ENCODE measurements at places on chromosomes 3 and 15.

DNA sequence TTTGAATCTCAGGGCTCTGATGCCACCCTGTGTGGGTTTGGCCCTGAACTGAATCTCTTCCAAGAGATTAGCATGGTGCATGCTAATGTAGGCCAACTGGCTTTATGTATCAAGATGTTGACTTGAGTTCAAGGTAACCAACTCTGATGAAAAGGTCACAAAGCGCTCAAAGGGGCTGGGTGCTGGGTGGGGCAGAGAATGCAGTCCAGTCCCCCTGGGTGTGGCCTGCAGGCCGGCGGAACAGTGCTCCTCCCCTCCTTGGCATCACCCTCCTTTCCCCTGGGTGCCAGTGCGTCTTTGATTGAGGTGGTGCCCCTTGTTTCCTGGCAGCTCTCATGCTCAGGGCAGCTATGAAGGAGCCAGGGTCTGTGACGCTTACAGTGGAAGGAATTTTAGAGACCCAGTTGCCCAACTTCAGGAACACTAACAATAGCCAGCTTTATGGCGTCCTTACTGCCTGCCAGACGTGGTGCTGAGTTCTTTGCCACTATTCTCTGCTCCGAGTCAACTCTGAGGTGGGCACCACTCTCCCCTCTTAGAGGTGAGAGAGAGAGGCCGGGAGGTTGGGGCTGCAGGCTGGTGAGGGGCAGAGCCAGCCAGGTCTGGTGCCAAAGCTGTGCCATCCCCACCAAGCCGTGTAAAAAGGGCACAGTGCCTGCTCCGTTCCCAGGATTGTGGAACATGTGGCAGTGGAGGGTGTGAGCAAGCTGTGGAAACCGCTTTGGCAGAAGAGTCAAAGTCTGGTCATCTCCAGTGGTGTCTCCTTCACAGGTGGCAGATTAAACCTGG, 9.8 kb downstream of the SYNM start:
- no peak for DNase-seq

GRCh38 chr15:60070838-60071493, 66.9 kb downstream of the FOXB1 start:
- DNase-seq = no peak

- DNase-seq = no peak
Measured at GRCh38 chr15:26372706-26373105, 400.2 kb downstream of the GABRB3 start.

- DNase-seq = no peak
Measured at GRCh38 chr3:196063971-196064370, 17.9 kb downstream of the TFRC start.

DNA sequence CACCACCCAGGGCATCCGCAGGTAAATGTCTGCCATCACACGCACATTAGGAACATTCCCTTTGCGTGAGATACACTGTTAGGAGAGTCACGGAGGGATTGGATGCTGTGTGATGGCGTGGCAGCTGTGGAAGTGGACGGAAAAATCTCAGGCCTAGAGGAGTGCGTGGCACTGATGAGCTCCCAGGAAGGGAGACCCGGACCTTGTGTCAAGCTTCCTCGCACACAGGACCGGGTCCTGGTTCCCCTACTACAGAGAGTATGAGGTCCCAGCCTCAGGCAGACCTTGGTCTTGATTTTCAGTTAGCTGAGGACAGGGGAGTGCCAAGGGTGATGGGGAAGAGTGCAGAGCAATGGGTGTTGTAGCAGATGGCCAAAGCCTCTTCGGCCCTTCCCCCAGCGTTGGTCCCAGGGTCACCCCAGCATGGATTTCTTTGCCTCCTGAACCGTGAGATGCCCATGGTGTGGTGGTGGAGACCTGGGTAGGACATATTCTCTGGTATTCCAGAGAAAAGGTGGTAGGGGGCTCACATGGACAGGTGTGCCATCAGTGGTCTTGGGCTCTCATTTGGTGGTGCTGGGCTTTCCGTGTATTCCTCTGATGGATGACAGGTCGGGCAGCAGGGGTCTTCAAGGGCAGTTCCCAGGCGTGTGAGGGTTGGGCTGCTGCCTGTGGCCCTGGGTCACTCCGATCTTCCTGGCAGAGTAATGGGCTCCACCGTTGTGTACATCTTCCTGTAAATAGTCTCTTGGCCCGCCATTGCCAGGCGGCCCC, 105.1 kb downstream of the SNRPN start:
- DNase-seq = no peak

DNA sequence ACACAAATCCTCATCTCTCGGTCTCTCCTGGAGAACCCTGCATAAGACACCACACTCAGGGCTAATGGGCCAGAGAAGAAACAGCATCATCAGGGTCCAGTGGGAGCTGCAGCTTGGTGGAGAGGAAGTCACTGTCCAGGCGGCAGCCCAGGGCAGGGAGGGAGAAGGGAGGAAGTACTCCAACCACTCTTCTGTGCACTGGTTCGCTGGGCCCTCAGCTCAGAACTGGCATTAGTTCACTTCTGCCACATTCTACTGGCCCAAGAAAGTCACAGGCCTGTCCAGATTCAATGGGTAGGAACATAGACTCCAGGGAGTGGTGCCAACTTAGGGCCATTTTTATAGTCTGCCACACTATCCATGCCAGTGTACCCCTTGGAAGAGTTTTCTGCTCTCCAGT, 169.0 kb downstream of the ABHD5 start:
- DNase-seq = no peak

DNA sequence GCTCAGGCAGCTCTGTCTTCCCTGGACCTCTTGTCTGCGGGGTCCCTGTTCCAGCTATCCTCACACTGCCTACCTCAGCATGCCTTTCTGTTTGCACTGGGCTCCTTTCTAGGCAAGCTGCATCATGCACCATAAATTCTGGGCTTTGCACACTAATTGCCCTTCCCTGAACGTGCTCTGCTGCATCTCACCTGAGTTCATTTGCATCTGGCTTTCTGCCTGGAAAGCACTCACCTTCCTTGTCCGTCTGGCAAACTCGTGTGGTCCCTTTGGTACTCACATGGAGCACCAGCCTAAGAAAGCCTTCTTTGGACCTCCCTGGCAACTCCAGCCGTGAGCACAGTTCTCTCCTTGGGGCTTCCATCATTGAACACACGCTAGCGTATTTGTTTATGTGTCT, 365.6 kb downstream of the SV2B start:
- peak; percentile 41 for DNase-seq

- DNase-seq = no peak
Measured at GRCh38 chr3:13002398-13003124, 70.7 kb downstream of the IQSEC1 start.

DNA sequence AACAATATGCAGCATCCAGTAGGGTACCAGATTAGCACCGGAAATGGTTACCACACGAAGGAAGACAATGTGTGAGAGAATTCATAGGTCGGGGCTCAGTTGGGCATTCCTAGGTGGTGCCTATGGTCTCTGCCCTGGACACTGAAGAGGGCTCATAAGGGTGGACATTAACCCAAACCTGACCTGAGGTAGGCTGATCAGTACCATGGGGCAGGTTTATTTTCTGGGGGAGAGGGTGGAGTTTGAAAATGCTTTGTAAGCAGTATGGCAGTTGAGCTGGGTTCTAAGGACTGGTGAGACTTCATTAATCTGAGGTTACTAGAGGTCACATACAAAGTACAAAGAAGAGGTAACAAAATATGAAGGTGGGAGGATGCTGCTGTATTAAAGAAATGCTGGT, 68.4 kb downstream of the RPL22L1 start:
- no peak for DNase-seq

DNA sequence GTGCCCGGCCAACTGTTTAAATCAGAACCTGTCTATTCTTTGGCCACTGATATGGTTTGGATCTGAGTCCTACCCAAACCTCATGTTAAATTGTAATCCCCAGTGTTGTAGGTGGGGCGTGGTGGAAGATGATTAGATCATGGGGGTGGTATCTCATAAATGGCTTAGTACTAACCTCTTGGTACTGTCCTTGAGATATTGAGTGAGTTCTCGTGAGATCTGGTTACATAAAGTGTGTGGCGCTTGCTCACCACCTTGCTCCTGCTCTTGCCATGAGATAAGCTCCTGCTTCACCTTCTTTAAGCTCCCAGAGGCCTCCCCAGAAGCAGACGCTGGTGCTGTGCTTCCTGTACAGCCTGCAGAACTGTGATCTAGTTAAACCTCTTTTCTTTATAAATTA, 42.4 kb downstream of the REC114 start:
- DNase-seq = no peak

- no peak for DNase-seq
Measured at GRCh38 chr15:84598993-84599392, 1.8 kb upstream of the ZSCAN2 start.

- DNase-seq = no peak
Measured at GRCh38 chr15:63517628-63518027, 13.2 kb downstream of the USP3 start.

GRCh38 chr3:27723815-27724458, 1.8 kb upstream of the EOMES start:
- DNase-seq = no peak

- DNase-seq = no peak
Measured at GRCh38 chr3:138862531-138862923, 27.8 kb upstream of the PIK3CB start.

DNA sequence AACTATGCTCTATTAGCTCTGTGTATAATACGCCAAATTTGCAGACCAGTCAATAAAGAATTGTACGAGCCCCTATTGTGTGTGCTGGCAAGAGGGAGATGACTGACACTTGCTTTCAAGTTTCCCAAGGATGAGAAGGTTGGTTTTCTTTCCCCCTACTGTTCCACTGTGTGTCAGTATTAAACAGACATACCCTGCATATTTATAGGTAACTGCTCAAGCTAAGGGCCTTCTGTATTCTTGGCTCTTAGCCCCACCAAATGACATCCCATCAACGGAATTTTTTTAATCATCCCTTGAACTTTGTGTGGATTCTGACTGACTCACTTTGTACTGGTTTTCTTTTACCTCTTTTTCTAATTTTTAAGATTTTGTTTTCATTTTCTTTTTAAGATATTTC, 60.6 kb upstream of the GYG1 start:
- no peak for DNase-seq

- DNase-seq = no peak
Measured at GRCh38 chr3:142976621-142977398, 13.3 kb upstream of the PAQR9 start.

DNA sequence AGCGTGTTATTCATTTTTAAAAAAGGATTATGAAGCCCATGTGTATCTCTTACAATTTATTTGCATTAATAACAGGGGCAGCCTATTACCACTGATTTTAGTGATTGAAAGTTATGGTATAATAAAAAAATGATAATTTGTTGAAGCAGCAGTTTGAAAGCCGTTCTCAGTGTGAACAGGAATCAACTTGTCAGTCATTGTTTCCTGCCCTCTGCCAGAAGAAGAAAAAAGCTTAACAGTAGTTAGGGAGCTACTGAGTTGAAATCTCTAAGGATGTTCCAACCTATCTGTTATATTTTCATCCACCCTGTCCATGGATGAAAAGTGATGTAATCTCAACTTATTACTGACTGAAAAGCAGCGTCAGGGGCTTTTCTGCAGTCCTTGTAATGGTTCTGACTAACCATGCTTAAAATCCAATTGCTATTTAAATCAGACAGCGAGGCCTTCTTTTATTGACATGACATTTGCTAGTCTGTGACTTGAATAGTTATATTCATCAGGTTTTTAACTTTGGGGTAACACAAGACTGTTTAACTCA, 486.7 kb downstream of the ROBO2 start:
- no peak for DNase-seq

DNA sequence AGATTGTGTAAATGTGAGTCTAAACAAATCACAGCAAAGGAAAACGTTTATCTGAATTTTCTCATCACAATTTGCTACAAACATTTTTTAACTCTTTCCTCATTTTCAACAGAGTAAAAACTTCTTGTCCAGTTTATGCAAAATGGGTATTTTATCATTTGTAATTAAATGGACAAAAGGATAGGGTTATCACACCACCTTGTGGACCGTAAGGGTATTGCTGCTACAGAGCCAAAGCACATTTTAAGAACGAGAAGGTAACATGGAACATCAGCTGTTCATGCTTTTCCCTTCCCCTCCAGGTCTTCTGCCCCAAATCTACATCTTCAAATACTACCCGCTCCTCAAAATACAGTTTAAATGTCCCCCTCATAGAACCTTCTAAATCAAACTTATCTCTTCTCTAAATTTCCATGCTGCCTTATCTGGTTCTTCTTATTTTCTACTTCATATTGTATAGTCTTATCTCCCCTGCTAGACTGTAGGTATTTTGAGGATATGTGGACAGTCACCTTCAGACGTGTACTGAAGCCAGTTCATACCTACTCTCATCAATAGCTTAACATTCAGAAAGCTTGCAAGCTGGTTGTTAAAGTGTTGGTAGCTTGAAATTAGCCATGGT, 12.8 kb upstream of the SETMAR start:
- peak; percentile 12 for DNase-seq

DNA sequence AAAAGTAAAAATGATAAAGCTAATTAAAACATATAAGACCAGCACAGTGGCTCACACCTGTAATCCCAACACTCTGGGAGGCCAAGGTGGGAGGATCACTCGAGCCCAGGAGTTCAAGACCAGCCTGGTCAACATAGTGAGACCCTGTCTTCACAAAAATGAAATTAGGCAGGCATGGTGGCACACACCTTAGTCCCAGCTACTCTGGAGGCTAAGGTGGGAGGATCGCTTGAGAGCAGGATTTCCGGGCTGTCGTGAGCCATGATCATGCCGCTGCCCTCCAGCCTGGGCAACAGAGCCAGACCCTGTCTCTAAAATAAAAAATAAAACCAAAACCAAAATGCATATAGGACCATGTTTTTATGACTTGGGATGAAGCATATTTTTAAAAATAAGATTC, 4.8 kb upstream of the PRSS50 start:
- DNase-seq = no peak

- DNase-seq = no peak
Measured at GRCh38 chr3:187840856-187841255, 95.6 kb upstream of the BCL6 start.

GRCh38 chr3:70824078-70824477, 511.6 kb upstream of the MDFIC2 start:
- no peak for DNase-seq

GRCh38 chr3:155423526-155424322, 130.2 kb upstream of the STRIT1 start:
- no peak for DNase-seq

DNA sequence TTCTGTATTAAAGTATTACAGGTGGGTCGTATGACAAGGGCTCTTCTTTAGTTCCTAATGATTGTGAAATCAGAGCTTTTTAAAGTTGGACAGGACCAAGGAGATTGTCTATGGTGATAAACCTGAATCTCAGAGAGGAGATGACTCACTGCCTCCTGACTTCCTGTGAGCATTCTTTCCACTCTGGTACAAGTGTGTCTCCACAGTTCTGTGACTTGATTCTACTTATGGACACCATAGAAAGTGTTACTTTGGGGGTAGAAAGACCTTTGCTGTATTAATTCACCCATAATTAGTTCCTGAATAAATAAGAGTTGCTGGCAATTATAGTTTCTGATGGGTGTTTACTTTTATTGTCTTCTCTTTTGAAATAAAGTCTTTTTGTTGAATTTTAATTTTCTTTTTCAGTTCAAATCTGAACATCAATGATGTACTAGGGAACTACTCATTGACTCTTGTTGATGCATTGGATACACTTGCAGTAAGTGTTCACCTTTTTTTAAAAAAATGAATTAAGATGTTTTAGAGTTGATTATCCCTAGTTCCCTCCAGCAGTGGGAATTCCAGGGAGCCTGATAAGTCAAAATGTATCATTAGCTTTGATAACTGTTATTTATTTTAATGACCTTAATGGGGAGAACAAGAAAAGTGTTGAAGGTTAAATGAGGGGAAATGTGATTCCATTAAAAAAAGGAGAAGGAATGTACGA, 7.4 kb downstream of the EDEM1 start:
- no peak for DNase-seq

All from NCI-H1417 treated with DMSO at 0.1 percent for 48 hours (cell line).